ENCODE measurements at places on chromosomes 1 and 21.

GRCh38 chr1:92310185-92310597 is 11.3 kb downstream of the RPAP2 start:
- no peak for DNase-seq

- DNase-seq: no peak
Measured at GRCh38 chr1:243924188-243924587, 74.1 kb upstream of the AKT3 start.

DNA sequence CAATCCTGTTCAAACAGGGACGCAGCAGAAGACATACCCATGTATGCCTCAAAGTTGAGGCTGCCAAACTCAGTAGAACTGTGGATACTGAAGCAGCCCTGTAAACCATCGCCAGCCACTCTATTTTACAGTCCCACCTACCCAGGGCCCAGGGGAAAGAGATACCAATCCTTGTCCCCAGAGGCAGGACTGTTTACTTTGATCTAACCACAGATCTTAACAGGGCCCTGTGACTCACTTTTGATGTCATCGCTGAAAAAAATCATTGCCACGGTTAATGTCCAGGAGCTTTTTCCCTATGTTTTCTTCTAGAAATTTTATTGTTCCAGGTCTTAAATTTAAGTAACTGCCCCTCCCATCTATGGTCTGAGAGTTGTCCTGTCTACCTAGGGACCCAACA is 538.4 kb upstream of the NCAM2 start:
- no peak for DNase-seq

GRCh38 chr1:42680921-42681683 is 1.1 kb upstream of the YBX1 start:
- DNase-seq: no peak

DNA sequence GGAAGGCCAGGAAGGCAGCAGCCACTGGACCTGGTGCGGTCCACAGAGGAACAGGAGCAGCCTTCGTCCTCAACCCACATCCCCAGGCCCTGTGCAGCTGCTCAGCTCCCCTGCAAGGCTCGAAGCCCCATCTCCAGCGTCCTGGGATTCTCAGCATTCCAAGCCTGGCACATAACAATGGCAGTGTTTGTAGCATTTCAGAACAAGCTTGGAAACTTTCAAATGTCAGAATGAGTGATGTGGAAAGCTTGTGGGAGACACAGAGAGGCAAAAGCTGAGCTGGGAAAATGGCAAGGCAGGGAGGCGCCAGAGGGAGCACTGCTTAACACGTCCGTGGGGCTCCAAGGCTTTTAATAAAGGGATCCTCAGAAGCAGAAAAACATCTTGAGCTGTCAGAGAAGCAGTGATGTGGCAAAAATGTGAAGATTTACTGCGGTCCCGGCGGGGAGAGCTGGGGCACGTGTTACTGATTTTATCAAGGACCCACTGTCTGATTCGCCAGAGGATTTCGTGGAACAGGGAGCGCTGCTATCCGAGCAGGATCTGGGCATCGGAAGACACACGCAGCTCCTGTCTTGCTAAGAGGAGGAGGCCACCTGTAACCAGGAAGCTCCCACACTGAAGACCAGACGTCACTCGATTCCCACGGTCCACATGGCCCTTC is 38.1 kb downstream of the TOMM20 start:
- no peak for DNase-seq

- DNase-seq: no peak
Measured at GRCh38 chr21:44919111-44919912, 1.4 kb downstream of the ITGB2 start.

DNA sequence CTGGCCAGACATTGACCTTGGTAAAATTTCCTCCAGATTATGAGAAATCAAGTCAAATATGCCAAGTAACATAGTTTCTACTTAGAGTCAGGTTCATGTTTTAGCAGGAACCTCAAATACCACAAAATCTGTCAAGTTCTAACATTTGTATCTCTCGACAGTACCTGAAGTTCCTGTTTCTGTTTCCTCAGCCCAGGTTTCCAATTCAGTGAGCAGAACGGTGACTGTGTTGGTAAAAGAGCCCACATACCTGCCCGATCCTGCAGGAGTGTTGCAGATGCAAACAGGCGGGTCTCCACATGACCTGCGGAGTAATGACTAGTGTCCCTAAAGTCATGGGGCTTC is 57.9 kb upstream of the LGALS8 start:
- no peak for DNase-seq

GRCh38 chr21:43338951-43339350 is 88.0 kb downstream of the SIK1 start:
- no peak for DNase-seq

DNA sequence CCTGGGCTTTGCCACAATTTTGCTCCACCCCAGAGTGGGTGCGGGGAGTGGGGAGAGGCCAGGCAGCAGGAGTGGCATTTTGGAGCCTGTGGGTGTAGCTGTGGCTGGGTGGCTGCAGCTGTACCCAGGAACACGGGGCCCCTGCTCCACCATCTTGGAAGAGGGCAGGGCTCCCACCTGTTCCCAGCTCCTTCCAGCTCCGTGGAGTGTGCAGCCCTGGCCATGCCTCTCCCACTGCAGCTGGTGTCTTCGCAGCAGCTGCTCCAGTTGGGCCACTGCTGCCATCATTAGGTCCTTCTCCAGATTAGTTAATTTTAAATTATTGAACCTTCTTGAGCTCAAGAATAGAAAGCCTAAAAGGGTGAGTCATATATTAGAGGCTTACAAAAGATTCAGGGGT is 17.6 kb downstream of the FAM20B start:
- DNase-seq: no peak

GRCh38 chr1:185739967-185740366 is 5.8 kb downstream of the HMCN1 start:
- DNase-seq: no peak

DNA sequence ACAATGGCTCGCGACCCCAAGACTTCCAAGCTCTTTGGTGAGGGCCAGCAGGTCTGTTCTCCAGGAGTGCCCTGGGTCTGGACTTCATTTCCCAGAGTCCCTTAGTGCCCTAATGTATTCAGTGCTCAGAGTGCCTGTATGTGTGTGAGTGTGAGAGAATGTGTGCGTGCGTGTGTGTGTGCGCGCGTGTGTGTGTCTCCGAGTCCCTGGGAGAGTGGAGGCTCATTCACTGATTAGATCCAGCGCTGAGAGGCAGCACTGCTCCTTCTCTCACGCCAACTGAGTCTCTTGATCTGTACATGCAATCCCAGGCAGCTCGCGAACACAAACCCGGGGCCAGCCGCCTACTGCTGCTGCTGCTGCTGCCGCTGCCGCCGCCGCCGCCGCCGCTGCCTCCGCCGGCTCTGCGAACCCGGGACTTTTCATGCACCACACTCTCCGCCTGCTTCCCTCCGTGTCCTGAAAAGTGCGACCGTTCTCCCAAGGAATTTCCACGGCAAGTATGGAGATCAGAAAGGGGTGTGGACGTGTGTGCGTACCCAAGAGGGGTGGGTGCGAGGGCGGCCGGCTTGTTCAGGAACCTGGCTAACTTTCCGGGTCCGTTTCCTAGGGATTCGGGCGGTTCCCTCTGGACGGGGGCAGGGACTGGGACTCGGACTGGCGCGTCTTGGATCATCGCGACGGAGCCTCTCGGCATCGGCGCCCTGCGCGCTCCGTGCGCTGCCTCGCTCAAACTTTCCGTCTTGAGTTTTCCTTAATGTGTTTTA is at the start of gene RNF220:
RNF220 (plus strand) TSS at position 225 of the 767 bp plus-strand sequence.
- DNase-seq: peak; percentile 61

GRCh38 chr1:8314346-8315280 is 3.3 kb upstream of the SLC45A1 start:
- peak; percentile 68 for DNase-seq

DNA sequence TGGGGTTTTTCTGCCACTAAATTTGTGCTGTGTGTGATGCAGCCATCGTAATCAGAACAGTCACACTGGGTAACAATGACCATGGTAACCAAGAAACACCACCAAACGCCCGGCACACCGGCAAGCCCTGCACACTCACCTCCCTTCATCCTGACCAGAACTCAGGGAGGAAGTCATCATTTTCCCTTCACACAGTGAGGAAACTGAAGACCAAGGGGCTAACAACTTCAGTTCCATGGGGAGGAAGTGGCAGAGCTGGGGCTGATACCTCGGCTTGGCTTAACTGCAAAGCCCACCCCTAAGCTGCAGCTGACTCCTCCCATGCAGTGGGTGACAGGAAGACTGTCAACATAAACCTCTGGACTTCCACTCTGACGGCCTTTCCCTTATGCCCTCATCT is 69.3 kb upstream of the BCAR3 start:
- DNase-seq: no peak

GRCh38 chr1:54094001-54094729 is 40.8 kb downstream of the TCEANC2 start:
- DNase-seq: no peak
